Stimulated activated CD4-positive, alpha-beta T cell treated with anti-CD3 and anti-CD28 coated beads, Interleukin-4, amount 100 ng/mL, for 4 hours (primary cell): ENCODE measurements at places on chromosomes 4 and X.

GRCh38 chr4:158006990-158007389 is 165.8 kb downstream of the GASK1B start:
- DNase-seq = no peak

DNA sequence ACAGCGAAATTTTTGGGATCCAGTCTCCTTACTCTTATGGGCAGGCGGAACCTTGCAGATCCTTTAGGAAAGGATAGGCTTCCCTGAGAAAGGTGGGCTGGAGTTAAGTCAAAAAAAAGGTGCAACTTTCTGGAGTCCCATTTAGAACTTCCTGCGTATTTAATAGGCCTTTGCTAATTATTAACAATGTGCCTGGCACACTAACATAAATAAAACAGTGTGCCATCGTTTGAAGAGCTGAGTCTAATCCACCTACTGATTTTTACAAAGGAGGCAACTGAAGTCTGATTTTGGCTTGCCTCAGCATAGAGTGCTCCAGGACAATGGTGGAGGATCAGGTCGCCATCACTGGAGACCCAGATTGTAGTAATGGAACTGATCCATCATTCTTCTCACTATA is 15.7 kb downstream of the PLS3 start:
- DNase-seq = no peak

- DNase-seq = no peak
These were observed 19.7 kb upstream of the MSN start for GRCh38 chrX:65647801-65648200.

DNA sequence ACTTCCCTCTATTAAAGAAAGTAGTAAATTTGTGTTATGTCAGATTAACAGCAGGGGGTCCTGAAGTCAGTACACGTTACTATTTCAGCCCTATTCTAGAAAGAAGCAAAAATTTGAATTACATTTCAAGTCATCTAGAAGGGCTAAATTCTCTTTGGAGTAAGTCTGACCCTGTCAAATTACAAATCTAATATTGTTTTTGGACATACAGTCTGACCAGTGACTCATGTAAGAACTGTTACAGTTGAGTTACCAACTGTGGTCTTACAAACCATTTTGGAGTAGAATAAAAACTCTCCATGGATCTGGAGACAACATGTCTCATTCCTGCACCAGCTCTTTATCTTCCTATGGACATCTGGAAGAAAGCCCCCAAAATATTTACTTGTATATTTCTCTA is 36.0 kb upstream of the GYPA start:
- no peak for DNase-seq

GRCh38 chr4:124018383-124019317 is 622.1 kb downstream of the SPRY1 start:
- DNase-seq = no peak

DNA sequence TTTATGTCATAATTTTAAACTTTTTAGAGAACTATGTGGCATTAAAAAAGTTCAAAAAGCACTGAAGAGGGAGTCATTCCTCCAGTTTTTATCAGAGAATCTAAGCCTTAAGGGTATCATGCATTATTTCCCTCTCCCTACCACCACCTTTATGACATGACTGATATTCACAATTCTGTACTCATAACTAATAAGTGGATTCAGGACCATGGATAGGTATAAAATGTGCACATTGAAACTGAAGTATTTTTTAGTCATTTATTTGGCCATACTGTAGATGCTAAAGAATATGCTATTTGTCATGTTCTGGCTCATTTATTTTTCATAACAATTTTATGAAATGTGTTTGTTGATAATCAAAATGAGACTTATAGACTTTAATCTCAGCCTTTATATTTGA is 897.5 kb upstream of the AGA start:
- no peak for DNase-seq

GRCh38 chr4:113316879-113317278 is 267.4 kb downstream of the ANK2 start:
- no peak for DNase-seq

DNA sequence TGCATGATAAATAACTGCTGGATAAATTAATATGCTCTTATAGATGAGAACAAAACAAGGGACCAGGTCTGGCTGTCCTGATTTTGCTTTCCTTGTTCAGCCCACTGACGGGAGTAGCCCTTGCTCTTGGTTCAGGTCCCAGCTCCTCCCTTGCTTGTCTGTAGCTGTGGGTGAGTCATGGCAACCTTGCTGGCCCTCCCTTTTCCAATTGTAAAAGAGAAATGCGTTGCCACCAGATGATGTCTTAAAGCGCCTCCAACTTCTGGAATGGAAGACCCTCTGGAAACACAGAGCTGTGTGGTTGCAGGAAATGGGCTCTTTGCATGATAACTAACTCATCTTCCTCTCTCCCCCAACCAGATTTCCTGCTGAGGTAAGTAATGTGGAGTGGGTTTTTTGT is 171.4 kb downstream of the AASDH start:
- no peak for DNase-seq

- DNase-seq = no peak
These were observed 83.3 kb downstream of the DDIT4L start for GRCh38 chr4:100106982-100107381.

DNA sequence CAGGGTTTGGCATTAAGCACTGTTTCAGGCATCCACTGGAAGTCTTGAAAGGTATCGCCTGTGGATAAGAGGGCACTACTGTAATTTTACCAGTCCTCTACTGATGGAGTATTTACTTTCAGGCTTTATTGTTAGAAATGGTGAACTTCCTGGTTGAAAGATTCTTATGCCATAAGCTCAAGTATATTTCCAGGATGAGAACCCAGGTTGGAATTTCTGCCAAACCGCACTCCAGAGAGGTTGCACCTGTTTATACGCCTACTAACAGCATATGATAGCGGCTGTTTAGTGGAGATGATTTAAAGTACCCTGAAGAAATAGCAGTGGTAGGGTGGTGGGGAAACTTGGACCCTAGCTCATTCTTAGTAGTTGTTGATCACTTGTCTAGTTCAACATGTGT is 9.9 kb downstream of the FNIP2 start:
- DNase-seq = no peak

- no peak for DNase-seq
These were observed 252.9 kb upstream of the GRID2 start for GRCh38 chr4:92050875-92051274.

DNA sequence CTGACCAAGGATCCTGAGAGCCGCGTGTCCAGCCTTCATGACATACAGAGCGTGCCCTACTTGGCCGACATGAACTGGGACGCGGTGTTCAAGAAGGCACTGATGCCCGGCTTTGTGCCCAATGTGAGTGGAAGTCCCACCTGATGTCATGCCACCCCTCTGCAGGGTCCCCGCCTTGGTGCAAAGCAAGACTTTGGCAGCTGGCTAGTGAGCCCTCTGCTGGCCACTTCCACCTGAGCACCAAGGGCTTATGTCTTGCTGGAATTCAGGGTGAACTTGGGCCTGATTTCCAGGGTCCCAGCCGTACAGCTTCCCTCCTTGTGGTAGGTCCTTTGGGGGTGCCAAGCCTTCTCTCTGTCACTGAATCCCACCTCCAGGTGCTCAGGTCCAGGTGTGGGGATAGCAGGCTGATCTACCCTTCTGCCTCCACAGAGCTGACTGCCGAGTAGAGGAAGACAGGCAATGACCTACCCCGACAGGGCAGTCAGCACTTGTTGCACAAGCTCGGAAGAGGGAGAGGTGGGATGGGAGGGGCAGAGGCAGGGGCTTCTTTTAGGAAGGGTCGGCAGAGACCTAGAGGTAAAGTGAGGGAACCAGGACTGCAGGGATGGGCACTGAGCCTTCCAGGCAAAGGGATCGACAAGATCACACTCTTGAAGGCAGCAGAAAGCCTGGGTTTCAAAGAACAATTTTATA is 248.1 kb downstream of the EVC2 start:
- peak; percentile 3 for DNase-seq

DNA sequence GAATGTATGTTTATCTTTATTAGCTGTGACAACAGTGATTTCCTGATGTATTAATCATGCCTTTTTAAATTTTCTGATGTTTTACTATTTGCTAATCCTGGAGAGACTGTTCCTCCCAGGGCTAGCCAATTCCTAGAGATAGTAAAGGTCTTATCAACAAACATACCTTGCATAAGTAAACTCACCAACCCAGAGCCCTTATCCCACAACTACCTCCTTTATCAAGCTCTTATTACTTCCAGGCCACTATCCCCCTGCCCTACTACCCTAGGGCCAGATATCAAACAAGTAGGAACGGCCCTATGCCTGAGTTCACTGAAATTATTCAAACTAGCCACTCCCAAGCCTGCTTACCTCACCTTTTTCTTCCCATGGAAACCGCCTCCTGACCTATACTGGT is 58.2 kb upstream of the NPNT start:
- DNase-seq = no peak

DNA sequence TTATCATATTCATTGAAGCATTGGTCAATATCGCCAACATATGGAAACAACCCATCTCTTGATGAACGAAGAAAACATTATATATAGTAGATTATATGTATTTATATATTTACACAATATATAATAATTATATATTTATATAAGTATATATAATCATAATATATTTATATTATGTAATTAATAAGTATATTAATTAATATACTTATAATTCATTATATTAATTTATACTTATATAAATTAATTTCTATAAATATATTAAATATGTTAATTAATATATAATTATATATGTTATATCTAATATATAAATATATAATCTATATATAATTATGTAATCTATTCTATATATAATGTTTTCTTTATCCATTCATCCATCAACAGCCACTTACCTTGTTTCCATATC is 69.0 kb upstream of the SRD5A3 start:
- DNase-seq = no peak

GRCh38 chr4:3372933-3373465 is 68.8 kb upstream of the HGFAC start:
- no peak for DNase-seq

DNA sequence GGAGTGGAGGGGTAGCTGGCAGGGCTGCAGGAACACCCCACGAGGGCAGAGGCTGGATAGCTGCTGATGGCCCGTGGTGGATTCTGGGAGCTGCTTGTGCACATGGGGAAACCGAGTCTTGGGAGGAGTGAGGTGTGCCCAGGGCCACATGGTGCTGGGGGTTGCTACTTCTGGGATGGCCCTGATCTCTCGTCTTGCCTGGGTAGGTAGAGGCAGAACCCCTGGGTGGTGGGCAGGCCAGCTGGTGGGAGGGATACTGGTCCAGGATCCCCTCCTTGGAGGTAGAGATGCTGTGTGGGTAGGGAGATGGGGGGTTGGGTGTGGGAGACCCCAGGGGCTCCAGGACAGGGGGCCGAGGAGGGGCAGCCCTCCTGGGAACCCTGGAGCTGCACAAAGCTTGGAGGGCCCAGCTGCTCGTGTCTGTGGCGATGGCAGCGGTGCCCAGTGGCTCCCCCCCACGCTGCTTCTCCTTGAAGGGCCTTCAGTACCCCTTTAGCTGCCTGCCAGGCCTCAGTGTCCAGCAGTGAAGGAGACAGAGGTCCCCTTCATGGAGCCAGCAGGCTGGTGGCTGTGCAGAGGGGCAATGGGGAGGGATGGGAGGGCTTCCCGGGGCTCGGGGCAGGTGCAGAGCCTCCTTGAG is 3.2 kb downstream of the NAT8L start:
- no peak for DNase-seq

DNA sequence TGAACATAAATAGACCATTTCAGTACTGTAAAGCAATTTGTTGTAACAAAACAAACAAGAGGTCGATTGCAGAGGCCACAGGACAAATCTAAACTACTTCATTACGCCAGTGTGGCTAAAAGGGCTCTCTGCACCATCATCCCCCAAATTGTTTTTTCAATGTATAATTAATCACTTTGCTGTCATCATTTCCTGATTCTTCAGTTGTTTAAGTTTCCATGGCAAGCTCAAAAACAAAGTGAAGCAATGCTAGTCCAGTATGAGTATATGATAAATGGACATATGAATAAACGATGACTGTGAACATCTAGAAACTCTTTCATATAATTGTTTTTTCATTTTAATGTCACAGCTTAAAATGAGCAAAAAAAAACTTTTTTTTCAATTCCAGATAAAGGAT is 235.4 kb upstream of the FGF13 start:
- DNase-seq = no peak

- no peak for DNase-seq
These were observed 211.3 kb downstream of the TENM3 start for GRCh38 chr4:182454440-182455013.

DNA sequence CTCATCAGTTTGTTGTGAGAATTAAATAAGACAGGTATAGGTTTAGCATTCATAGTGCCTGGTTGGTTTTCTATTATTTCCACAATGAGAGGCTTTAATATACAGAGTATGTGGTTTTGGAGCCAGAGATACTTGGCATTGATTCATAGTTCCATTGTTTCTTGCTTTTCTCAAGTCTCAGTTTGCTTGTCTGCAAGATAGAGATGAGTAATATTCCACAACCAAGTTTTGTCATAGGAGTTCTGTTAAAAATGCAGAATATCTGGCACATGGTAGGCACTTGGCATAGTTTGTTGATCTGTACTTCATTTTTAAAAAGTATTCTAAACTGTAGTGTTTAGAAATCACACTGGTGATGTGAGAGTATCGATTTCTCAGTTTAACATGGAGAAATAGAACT is 37.5 kb upstream of the EDA2R start:
- no peak for DNase-seq

DNA sequence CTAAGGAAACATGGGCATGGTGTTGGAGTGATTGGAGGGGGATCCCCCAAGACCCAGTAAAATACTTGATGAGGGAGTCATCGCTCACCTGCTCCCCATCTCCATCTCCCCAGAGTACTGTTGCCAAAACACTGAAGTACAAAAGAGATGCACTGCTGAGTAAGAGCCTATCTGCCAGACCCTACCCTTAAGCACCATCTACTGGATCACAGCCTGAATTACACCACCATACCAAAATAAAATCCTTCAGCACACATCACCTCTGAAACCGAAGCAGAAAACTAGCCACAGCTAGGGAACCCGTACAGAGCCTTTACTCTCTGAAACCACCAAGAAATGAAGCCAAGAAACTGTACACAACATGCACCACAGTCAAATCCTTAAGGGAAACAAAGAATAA is 466.3 kb upstream of the ACTRT1 start:
- no peak for DNase-seq

DNA sequence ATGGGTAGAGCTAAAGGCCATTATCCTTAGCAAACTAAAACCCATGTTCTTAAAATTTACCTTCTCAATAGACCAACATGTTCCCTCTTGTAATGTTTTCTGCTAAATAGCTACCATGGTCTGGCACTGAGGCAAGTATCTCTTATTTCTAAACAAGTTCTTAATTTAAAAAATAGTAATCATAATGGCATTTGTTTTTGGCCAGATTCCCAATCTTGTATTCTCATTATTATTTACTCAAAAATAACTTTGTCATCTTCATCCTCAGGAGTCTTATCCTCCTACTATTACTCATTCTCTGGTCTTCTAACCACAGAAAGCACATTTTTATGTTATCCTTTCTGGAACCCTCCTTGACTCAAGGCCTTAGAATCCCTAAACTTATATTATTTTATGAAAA is 931.2 kb downstream of the CCSER1 start:
- DNase-seq = no peak

GRCh38 chr4:53617101-53617680 is 25.9 kb upstream of the LNX1 start:
- no peak for DNase-seq

DNA sequence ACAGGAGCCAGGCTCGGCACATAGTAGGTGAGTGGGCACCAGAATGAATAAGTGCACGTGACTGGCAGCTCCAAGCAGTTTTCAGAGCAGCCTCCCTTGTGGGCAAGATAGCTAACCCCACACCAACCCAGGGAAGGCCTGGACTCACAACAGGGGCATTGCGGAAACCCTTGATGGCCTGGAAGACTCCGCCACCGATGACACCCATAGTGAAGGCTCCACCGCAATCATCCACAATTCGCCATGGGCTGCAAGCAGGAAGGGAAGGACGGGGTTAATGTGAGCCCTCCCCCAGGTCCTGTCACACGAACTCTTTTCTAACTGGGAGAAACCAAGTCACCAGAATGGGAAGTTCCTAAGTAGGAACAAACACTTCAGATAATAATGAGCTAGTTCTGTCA is 957 bp downstream of the TIMM17B start:
- DNase-seq = no peak
